Daoy (cell line): ENCODE measurements at places on chromosomes 2 and 18.

- DNase-seq: no peak
Measured at GRCh38 chr2:27351802-27352598, 4.6 kb downstream of the GTF3C2 start.

DNA sequence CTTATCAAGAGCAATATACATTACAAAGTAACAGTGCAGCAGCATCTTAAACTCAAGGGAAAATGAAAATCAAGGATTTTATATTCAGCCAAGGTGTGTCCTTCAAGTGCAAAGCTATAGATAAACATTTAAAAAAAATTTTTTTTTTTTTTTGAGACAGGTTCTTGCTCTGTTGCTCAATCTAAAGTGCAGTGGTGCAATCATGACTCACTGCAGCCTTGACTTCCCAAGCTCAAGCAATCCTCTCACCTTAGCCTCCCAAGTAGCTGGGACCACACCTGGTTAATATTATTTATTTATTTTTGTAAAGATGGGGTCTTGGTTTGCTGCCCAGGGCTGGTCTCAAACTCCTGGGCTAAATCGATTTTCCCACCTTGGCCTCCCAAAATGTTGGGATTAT is 9.0 kb downstream of the CDKL4 start:
- DNase-seq: no peak

DNA sequence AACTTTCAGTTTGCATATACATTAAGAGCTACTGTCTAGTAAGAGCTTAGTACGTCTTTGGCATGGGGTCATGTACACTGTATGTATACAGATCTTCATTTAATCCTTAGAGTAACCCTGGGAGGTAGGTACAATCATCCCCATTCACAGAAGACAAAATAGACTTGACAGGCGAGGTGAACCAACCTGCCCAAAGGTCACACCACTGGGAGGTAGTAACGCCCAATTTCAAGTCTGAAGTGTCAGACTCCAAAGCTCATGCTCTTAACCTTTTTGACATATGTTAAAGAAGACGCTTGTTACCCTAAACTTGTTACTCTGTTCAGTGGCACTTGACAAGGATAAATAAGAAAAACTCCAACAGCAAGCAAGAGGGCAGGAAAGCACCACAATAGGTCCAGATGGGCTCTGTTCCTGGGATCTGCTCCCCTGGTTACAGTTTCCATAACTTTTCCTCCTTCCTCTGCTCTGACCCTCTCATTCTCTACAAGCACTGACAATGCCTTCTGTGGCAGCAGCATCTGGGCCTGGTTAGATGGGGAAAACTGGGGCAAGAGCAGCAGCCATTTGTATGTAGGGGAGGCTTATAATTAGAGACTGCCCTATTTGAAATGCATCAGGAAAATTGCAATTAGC is 64.7 kb upstream of the SERTAD2 start:
- no peak for DNase-seq

DNA sequence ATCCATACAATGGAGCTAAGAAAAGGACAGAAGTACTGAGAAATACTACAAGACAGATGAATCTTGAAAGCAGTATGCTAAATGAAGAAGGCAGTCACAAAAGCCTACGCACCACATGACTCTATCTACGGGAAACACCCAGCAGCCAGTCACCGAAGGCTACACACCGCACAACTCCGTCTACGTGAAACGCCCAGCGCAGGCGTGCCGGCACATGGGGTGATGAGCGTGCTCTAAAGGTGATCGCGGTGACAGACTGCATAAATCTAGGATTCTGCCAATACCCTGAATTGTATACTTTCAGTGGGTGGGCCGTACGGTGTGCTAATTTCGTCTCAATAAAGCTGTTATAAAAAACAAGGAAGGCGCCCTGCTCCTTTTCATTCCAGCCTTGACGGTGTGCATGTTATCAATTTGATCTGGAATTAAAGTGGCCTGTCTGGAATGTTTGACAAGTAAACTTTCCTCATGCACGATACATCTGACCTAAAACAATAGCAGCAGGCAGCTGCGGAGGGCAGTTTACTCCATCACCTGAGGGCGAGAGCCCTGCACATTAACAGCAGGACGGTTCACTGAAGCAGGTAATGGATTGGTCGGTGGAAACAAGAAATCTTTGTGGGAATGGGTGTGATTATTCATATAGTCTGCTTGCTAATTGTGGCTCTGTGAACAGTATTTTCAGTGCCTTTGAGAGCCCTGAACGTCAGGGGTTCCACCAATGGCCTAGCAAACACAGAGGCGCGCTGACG is 86.2 kb upstream of the SALL3 start:
- no peak for DNase-seq

DNA sequence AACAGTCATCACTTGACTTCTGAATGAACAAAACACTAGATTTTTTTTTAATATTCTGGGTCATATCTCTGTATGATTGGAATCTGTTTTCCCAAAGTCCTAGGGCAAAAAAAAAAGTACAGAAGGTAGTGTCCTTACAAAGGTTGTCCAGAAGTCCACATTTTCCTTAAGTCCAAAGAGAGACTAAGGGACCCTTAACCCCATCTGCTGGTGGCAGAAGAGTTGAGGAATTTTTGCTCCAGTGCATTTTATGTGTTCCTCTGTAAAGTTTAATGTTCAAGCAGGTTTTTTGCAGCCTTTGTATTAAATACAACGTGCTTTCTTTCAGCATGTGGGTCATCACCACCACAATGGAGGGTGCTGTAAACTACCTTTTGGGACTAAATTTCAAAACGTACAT is 215.9 kb downstream of the SP3 start:
- DNase-seq: peak; percentile 11

GRCh38 chr2:23028106-23028505 is 356.9 kb upstream of the KLHL29 start:
- DNase-seq: no peak

DNA sequence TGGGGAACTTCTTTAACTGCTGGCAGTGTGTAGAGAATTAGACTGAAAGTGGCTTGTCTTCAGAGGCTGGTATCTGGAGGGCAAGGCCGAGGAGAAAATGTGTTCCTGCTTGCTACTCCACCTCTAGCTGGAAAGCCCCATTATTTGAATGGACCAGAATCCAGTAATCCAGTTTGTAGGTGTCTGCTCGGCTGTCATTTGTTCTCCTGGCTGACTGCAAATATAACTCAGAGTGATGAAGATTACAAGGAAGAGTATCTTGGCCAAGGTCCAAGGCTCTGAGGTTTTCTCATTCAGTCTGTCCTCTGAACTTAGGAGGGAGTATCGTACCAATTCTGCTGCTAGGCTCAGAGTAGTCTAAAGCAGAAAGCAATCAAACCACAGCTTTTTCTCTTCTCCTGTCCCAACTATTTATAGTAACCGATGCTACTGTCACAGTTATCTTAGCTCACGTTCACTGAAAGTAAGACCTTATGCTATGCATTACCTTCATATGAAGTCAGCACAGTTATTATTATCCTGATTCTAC is 228.6 kb downstream of the SETBP1 start:
- no peak for DNase-seq

- no peak for DNase-seq
Measured at GRCh38 chr2:48799601-48800000, 44.1 kb upstream of the LHCGR start.

DNA sequence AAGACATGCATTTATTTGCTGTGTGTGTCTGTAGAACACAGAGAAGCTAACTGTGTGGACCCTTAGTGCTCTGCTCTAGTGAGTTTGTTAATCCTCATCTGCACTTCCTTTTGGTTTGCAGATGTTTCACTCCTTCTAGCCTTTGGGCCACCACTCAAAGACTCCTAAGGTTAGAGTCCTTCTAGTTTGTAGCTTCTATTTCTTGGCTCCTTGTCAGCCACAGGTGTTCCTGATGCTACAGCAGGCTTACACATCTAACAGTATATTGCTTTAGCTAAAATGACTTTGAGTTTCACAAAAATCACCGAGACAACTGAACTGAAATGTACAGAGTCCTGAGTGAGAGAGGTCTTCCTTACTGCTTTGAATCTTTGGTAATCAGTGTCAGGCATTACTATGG is 551.4 kb downstream of the NRXN1 start:
- DNase-seq: no peak

GRCh38 chr18:51545446-51545845 is 348.0 kb upstream of the MEX3C start:
- no peak for DNase-seq

DNA sequence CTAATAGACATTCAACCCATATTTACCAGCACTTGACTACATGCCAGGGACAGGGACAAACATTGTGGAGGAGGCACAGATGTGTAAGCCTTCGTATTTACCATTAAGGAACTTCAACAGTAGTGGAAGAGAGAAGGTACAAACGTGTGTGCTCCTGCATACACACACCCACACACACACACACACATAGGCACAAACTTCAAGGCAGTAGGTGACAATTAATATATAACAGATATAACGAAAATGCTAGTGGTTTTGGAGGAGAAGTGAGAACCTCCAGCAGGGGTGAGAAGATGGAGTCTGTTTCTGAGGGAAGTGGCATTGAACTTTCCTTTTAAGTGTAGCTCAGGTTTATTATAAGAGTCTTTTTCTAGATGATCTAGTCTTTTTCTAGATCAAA is 231.1 kb downstream of the SETBP1 start:
- DNase-seq: no peak

- no peak for DNase-seq
Measured at GRCh38 chr2:18506883-18507509, 53.5 kb downstream of the RDH14 start.

DNA sequence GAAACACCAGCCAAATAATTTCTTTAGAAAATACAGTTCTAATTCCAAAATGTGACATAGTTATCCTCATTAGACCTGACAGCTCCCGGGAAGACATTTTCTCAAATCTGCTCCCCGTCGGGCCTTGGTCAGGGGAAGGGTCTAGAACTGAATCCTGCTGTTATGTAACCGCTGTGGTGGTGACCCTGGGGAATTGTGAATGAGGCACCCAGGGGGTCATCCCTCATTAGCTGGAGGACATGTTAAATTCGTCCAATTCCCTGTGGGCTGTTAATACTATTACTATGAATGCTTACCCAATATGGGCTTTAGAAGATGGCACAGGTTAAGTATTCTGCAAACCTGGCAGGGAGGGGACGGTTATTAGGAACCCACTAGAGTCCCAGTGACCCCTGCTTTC is 11.8 kb downstream of the CPLX4 start:
- DNase-seq: no peak

- DNase-seq: no peak
Measured at GRCh38 chr2:119760237-119760955, 674 bp downstream of the PTPN4 start.

GRCh38 chr2:224957540-224958461 is 84.5 kb downstream of the DOCK10 start:
- DNase-seq: no peak

- DNase-seq: no peak
Measured at GRCh38 chr2:100244881-100245605, 77.3 kb downstream of the LONRF2 start.

GRCh38 chr2:232444409-232445148 is 11.4 kb upstream of the ALPI start:
- peak; percentile 83 for DNase-seq

DNA sequence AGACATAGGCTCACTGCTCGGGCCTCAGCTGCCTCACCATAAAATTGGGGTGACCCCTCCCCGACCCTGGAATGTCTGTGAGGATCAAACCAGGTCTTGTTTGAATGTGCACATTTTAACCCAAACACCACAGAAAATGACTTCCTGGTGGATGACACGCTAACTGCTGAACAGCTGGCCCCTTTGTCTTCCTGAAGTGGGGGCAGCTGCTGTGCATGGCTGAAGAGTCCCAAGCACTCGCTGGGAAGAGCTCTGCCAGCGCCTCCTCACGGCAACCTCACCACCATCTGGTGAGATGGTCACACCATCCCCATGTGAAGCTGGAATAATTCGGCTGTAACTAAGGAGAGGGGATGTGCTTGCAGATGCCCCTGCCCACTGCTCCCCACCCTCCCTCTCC is 34.0 kb downstream of the AQP12A start:
- DNase-seq: no peak

- no peak for DNase-seq
Measured at GRCh38 chr2:185245806-185246205, 492.8 kb upstream of the FSIP2 start.

GRCh38 chr2:86010083-86010482 is 95.6 kb downstream of the POLR1A start:
- DNase-seq: no peak

GRCh38 chr2:159035790-159036411 is 67.5 kb downstream of the TANC1 start:
- DNase-seq: peak; percentile 64

GRCh38 chr2:11387100-11387390 is 42.6 kb upstream of the ROCK2 start:
- peak; percentile 33 for DNase-seq

- DNase-seq: no peak
Measured at GRCh38 chr2:29723255-29724001, 198.0 kb downstream of the ALK start.

- DNase-seq: no peak
Measured at GRCh38 chr2:194343167-194343566, 1313.9 kb upstream of the SLC39A10 start.

GRCh38 chr2:144500563-144500962 is 19.4 kb downstream of the ZEB2 start:
- DNase-seq: no peak

- peak; percentile 34 for DNase-seq
Measured at GRCh38 chr2:163345795-163346573, 389.8 kb downstream of the FIGN start.

DNA sequence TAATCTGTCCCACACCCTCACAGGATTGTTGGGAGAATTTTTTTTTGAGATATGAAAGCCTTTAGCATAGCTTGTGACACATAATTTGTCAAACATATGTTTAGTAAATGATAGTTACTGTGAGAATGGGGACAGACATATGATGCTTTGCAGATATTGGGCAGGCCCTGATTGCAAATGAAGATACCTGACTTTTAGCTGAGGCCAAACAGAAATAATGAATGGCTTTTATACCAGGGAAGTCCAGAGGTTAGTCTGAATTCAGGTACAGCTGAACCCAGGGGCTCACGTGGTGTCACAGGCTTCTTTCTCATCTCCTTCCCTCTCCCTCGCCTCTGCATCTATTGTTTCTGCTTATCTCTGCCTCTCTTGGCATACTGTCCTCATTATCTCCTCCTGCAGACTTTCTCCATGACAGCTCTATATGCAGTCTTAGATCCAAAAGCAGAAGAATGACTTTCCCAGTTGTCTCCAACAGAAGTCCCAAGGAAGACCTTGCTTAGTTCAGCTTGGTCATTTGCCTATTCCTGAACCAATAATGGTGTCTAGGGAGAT is 4.9 kb upstream of the WNT10A start:
- DNase-seq: no peak

- no peak for DNase-seq
Measured at GRCh38 chr2:210839034-210839433, 282.6 kb downstream of the CPS1 start.

- DNase-seq: no peak
Measured at GRCh38 chr2:215293879-215294278, 18.0 kb upstream of the ATIC start.

- DNase-seq: peak; percentile 74
Measured at GRCh38 chr2:240851078-240851991, 17.3 kb upstream of the AGXT start.

GRCh38 chr2:99338029-99338585 is 918 bp downstream of the EIF5B start:
- DNase-seq: peak; percentile 4

- peak; percentile 73 for DNase-seq
Measured at GRCh38 chr2:95389245-95390119, 13.0 kb upstream of the FAHD2A start.

GRCh38 chr2:54013996-54014395 is 43.2 kb upstream of the PSME4 start:
- DNase-seq: no peak

GRCh38 chr2:85888684-85889626 is at the start of gene ST3GAL5:
ST3GAL5 (minus strand) TSS chr2:85888990; CDS start chr2:85888905, 85 bp downstream.
- peak; percentile 92 for DNase-seq
